ENCODE measurements at places on chromosomes 1 and 21. TPM values are rescaled to one million over a fixed set of nuclear protein-coding genes. Genes with fewer than 3 reads are reported as not detected.

The CFAP107 gene
- not detected for polyA plus RNA-seq

The DIO1 gene
- not detected for polyA plus RNA-seq

The ZNF648 gene
- polyA plus RNA-seq: 0.05 TPM

The OLIG2 gene
- not detected for polyA plus RNA-seq

The ANGPTL3 gene
- polyA plus RNA-seq: 0.05 TPM

The DIRAS3 gene
- 1.4 TPM for polyA plus RNA-seq

The AVPR1B gene
- polyA plus RNA-seq: not detected

The CCDC27 gene
- polyA plus RNA-seq: not detected

The CFHR5 gene
- not detected for polyA plus RNA-seq

The ANKRD34A gene
- not detected for polyA plus RNA-seq

The LCK gene
- polyA plus RNA-seq: 1.8 TPM

The C1orf21 gene
- polyA plus RNA-seq: 24.1 TPM

The LAMC2 gene
- polyA plus RNA-seq: 3.8 TPM

The ILDR2 gene
- polyA plus RNA-seq: 0.10 TPM

The SPATA45 gene
- not detected for polyA plus RNA-seq

The NCF2 gene
- polyA plus RNA-seq: 22.5 TPM

The RAVER2 gene
- polyA plus RNA-seq: 3.9 TPM

The VCAM1 gene
- polyA plus RNA-seq: 44.4 TPM

The MANEAL gene
- polyA plus RNA-seq: 7.4 TPM

The C1QB gene
- polyA plus RNA-seq: 288 TPM

The FAM167B gene
- 23.5 TPM for polyA plus RNA-seq

The BNIPL gene
- 1.1 TPM for polyA plus RNA-seq

The FAM110D gene
- 1.5 TPM for polyA plus RNA-seq

The ETV3L gene
- polyA plus RNA-seq: not detected

The DNALI1 gene
- 13.3 TPM for polyA plus RNA-seq

The ENAH gene
- polyA plus RNA-seq: 13.9 TPM

The AKR7A3 gene
- polyA plus RNA-seq: 1.0 TPM

The KRTAP19-8 gene
- polyA plus RNA-seq: not detected

The ATP1B1 gene
- 22.4 TPM for polyA plus RNA-seq

The CNKSR1 gene
- 1.1 TPM for polyA plus RNA-seq

The FMO5 gene
- 8.2 TPM for polyA plus RNA-seq

The KRTAP10-3 gene
- not detected for polyA plus RNA-seq

The SLC2A5 gene
- 13.1 TPM for polyA plus RNA-seq

The CBR3 gene
- 1.6 TPM for polyA plus RNA-seq

The ESRRG gene
- 2.1 TPM for polyA plus RNA-seq

The LPAR3 gene
- polyA plus RNA-seq: 0.03 TPM

The SMIM11 gene
- polyA plus RNA-seq: not detected

The CD1E gene
- not detected for polyA plus RNA-seq

The WNT9A gene
- 2.5 TPM for polyA plus RNA-seq

The FCRL2 gene
- 0.29 TPM for polyA plus RNA-seq

The RAB3B gene
- polyA plus RNA-seq: 0.03 TPM

The NBPF4 gene
- not detected for polyA plus RNA-seq

The SIPA1L2 gene
- polyA plus RNA-seq: 2.7 TPM

The ZNF496 gene
- 11.7 TPM for polyA plus RNA-seq

The EBNA1BP2 gene
- 32.2 TPM for polyA plus RNA-seq

The CCDC17 gene
- 2.7 TPM for polyA plus RNA-seq

The OR14K1 gene
- not detected for polyA plus RNA-seq

The C1orf116 gene
- polyA plus RNA-seq: 2.3 TPM
